ENCODE measurements at places on chromosomes 1 and 21. TPM values are rescaled to one million over a fixed set of nuclear protein-coding genes. Genes with fewer than 3 reads are reported as not detected.
A peak's percentile ranks its signal among the peaks of the same experiment; 100 is the strongest.

- H3K27ac ChIP-seq = no peak overlapping the region
- H3K4me3 ChIP-seq = no peak overlapping the region
- H3K27me3 ChIP-seq = peaks cover 95% of the 10 kb centered on the region
- no peak for DNase-seq
- no peaks in the 10 kb centered on the region for H3K36me3 ChIP-seq
- peaks cover 8% of the 10 kb centered on the region for H3K4me1 ChIP-seq
Measured at GRCh38 chr1:18103788-18104421, 3.7 kb upstream of the IGSF21 start.

GRCh38 chr1:84619383-84620102 lies 45.3 kb upstream of the CTBS start:
- DNase-seq = no peak
- peak overlapping the region; percentile 39 for H3K27ac ChIP-seq
- peaks cover 4% of the 10 kb centered on the region for H3K36me3 ChIP-seq
- H3K27me3 ChIP-seq = no peaks in the 10 kb centered on the region
- peaks cover 13% of the 10 kb centered on the region for H3K4me1 ChIP-seq
- H3K4me3 ChIP-seq = peak overlapping the region; percentile 58

DNA sequence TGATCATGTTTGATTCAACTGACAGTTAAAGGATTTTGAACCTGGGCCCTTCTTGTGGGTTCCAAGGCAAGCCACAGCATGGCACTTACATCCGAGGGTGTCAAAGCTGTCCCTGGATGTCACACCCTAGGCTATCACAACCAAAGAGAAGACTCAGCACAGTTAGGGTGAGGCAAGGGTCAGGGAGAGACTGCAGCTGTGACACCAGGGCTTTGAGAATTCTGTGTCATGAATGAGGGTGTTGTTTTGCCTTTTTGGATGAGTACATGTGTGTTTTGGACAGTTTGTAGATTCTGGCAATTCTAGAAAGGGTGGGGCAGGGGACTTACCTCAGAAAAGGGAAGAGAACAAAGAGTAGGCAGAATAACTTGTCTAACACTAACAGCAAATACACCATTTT lies 37.8 kb upstream of the ZNF326 start:
- no peak for DNase-seq
- peaks cover 4% of the 10 kb centered on the region for H3K36me3 ChIP-seq
- H3K27ac ChIP-seq = no peak overlapping the region
- H3K4me1 ChIP-seq = peaks cover 29% of the 10 kb centered on the region

The ZMYND12 gene
- total RNA-seq = 0.68 TPM

Measured in neural crest cell (in vitro differentiated cells).